ENCODE measurements at places on chromosomes 13 and 19.

DNA sequence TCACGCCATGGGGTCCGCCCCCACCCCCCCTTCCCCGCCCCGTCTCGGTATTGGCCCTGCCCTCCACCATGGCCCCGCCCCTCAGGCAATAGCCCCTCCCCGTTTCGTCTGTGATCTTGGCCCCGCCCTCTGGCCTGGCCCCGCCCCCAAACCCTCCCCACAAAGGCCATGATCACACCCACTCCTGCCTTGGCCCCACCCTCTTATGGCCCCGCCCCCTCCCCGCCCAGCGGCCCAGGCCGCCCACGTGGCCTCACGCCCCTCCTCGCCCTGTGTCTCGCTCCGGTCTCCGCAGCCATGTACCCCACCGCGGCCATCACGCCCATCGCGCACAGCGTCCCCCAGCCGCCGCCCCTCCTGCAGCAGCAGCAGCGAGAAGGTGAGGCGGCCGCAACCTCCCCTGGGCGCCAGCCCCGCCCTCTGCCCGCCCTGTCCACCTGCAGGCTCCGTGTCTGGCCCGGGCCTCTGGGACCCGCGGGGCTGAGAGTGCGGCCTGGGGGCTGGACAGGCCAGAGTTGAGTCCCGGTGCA lies 61.3 kb downstream of the CELF5 start:
- no peak for DNase-seq

- DNase-seq: no peak
These were observed 151.6 kb upstream of the FREM2 start for GRCh38 chr13:38535261-38535660.

DNA sequence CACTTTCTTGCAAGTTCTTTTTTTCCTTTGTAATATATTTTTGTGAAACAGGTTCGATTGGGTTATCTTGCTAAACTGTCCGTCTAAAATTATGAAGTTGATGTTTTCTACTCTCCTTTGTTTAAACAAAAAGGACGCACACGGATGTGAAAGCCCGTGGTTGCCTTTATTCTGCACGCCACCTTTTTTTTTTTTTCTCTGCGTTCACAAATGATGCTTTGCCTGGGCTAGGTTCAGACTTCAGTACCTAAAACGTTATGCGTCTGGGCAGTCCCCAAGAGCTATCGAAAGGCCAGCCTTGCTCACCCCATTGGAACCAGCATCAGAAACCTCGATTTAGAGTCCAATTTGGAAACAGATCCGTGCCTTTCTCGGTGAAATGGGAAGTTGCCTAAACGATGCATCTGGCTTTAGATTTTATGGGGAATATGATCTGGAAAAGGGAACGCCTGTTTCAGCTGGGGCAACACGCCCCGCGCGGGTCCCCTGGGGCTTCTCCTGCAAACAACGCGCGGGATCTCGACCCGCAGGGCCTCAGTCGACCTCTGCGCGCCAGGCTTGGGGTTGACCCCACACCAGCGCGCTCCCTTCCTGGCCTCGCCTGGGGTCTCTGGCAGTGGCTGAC lies 113.9 kb downstream of the KCNRG start:
- no peak for DNase-seq

GRCh38 chr19:46731007-46731501 lies 14.1 kb upstream of the PRKD2 start:
- DNase-seq: no peak

GRCh38 chr19:35080613-35081170 lies 34.9 kb upstream of the FXYD3 start:
- no peak for DNase-seq

All from KG1 (cell line).